ENCODE measurements at places on chromosomes 12 and 14.

DNA sequence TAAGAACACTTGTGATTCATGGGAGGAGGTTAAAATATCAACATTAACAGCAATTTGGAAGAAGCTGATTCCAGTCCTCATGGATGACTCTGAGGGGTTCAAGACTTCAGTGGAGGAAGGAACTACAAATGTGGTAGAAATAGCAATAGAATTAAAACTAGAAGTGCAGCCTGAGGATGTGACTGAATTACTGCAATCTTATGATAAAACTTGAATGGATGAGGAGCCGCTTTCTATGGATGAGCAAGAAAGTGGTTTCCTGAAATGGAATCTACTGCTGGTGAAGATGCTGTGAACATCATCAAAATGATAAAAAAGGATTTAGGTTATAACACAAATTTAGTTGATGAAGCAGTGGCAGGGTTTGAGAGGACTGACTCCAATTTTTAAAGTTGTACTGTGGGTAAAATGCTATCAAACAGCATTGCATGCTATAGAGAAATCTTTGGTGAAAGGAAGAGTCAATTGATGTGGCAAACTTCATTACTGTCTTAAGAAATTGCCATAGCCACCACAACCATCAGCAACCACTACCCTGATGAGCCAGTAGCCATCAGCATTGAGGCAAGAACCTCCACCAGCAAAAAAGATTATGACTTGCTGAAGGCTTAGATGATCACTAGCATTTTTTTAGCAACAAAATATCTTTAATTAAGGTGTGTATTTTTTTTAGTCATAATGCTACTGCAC is 25.9 kb upstream of the MTERF2 start:
- no peak for DNase-seq

GRCh38 chr14:61643555-61643954 is 51.8 kb upstream of the HIF1A start:
- DNase-seq, result no peak

DNA sequence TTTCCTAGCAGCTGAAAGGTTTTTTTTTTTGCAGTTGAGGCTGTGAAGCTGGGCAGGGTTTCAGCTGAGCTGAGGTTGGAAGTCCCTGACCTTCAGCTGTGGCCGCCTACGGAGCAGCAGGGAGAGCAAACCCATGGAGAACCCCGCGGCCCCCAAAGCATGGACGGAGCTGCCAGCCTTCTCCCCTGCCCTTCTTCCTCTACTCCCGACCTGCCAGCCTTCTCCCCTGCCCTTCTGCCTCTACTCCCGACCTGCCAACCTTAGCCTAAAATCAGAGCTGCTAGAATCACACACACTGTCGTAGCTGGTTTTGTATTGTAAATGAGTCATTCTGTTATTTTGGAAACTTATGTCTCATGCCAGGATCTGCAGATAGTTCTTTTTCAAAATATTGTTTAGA is 74.6 kb downstream of the PPP2R5C start:
- DNase-seq, result no peak

- DNase-seq, result no peak
Observed at GRCh38 chr12:82659343-82660207, 27.1 kb upstream of the TMTC2 start.

DNA sequence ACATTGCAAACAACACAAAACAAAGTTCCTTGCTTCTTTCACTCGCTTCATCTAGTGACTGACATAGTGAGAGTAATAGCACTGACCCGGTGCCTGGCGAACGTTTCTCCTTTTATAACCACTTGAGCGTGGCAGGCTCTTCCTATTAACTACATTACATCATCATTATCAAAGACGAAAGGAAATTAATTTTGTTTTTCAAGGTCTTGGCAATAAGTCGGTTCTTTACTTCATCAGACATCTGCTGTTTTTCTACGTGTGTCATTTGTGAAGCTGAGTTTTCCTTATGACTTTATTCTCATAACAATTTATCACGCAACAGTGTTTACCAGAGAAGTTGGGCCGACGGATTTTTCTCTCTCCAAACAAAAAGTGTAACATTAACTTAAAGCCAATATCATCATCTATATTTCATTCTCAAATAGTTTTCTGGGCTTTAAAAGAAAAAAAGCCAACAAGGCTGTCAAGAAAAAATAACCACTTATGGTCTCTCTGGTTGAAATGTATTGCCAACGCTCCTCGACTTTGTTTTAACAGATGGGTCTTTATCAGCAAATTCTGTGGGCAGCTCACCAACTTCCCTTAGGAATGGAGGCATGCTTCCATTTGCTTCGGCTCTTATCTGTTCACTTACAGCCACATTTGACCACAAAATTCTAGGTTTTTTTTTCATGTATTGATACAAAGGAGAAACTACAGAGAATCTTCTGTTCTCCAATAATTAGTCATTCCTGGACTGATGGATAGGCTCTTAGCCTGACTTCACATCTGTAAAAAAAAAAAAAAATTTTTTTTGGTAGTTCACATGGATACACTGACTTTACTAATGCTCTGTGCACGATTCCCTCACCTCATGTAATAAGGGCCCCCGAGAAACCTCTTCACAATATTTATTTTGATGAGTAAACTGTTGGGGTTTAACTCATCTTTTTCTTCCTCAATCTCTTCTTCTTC is 97.1 kb upstream of the CDKN3 start:
- no peak for DNase-seq

- DNase-seq, result peak; percentile 74
Observed at GRCh38 chr14:56117765-56118610, at the start of gene PELI2. Gene PELI2 (plus strand): TSS chr14:56118411. CDS start chr14:56118661, 250 bp downstream.

DNA sequence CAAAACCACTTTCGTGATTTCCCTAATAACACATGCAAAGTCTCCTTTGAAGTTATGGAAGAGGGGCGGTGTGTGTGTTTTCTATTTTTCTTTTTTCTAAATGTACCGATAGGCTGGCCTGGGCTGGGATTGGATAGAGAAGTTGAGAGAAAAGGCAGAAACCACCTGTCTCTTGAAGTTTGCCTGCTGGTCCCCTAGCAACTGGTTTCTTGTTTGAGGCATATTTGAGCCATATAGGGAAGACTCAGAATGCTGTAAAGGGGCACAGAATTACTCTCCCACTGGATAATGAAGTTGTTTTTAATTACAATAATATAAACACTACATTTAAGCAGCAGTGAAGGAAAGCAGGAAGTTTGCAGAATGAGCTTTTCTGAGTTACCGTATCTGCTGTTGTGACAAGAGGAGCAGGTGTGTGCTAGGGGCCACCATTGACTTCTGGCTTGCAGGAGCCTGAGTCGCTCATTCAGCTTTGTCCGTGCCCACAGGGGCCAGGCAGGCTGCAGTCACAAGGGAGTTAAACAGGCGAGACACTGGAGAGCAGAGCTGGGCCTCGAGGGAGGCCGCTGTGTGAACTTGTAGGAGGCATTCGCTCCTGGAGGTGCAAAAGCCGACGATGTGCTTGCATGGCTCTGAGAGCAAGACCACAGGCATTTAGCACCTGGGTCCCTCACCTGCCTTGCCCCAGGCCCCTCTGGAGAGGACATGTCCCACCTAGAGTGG is 173.8 kb upstream of the RGS6 start:
- no peak for DNase-seq

All from activated T-helper 1 cell treated with anti-CD3 and anti-CD28 coated beads, Interleukin-2, amount 50 U/mL, for 16 hours (primary cell).